ENCODE measurements at places on chromosomes 3 and 15.

DNA sequence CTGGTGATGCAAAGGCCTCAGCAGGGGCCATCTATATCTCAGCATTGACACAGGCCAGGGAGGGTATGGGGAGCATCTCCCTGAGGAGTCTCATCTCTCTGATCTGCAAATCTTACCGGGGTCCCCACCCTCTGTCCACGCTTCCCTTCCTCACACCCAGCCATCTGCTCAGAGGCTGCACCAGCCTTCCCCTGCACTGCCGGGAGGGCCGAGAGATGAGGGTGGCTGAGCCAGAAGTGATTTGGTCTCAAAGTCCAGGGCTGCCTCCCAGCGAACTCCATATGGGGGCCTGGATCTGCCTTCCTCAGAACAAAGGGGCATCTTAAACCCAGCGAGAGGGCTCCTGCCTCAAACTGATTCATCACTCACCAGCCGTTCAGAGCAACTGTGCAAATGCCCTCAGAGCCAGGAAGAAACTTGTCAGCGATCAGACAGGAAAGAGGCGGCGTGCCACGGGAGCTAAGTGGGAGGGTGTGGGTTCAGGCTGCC is 4.6 kb downstream of the IGDCC3 start:
- no peak for DNase-seq

DNA sequence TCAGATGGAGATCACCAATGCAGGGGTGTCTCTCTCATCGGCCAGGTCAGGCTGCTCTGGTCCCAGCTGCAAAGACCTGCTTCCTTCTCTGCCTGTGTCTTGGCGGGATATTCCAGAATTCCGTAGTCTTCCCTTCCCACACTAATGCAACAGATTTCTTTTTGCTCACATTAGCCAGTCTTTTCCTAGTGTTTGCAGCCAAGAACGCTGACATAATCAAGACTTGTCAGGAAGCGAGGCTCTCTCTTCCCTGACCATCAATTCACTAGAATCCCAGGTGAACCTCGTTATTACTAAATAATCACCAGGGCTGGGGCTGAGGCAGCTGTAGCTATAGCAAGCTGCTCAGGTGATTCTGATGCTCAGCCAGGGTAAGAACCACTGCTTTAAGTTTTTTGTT is 43.2 kb upstream of the ACKR4 start:
- DNase-seq: no peak

DNA sequence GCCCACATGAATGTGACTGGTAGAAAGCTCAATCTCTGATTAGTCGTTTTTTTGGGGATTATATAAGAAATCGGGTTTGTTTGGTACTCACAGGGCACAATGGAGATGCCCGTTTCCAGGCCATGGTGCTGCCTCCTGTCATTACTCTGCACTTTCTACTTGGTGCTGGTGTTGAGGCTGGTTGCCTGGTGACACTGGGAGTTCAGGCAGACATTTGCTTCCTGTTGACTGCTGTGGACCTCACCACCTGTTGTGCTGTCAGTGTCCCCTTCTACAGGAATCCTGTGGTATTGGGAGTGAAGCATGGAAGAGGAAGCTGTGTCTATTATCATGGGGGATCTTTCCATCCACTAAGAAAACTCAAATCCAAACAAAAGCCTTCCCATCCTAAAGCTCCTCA is 227.2 kb upstream of the TBL1XR1 start:
- DNase-seq: no peak

- peak; percentile 83 for DNase-seq
These were observed 2.5 kb downstream of the XIRP1 start for GRCh38 chr3:39189959-39190269.

- DNase-seq: no peak
These were observed 156.5 kb upstream of the SLC2A2 start for GRCh38 chr3:171183042-171183441.

GRCh38 chr15:39595338-39596221 is 14.7 kb downstream of the THBS1 start:
- DNase-seq: no peak

Data from HEK293T (cell line).